ENCODE measurements at places on chromosomes 12 and 14.

DNA sequence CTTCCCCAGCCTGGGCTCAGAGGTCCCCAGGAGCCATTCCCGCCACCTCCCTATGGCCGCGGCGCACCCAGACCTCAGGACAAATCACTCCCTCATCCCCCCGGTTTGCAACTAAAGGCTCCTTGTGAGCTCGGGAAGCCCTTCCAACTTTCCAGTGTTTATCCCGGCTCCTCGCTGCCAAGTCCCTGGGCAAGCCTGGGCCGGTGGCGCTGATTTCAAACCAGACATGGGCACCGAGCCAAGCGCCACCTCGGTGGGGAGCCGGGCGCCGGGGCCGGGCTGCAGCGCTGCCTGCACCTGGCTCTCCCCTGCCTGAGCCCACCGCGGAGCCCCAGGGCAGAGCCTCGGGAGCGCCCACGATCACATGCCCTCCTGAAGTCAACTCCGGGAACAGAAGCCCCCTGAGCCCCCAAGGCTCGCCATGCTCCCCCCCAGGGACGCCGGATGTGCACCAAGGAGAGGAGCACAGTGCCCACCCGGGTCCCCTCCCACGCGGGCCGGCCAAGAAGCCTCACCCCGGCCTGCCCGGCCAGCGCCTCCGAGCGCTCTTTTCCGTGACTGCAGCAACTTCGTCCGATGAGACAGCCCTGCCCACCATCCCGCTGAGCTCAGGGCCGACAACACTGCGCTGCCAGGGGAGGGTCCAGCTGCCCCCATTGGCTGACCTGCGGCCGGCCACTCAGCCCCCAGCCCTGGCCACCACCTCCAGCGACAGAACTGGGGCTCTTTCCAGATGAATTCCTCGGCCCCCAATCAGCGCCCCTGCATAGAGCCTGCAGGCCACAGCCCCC lies 50.0 kb downstream of the NCOR2 start:
- no peak for DNase-seq

DNA sequence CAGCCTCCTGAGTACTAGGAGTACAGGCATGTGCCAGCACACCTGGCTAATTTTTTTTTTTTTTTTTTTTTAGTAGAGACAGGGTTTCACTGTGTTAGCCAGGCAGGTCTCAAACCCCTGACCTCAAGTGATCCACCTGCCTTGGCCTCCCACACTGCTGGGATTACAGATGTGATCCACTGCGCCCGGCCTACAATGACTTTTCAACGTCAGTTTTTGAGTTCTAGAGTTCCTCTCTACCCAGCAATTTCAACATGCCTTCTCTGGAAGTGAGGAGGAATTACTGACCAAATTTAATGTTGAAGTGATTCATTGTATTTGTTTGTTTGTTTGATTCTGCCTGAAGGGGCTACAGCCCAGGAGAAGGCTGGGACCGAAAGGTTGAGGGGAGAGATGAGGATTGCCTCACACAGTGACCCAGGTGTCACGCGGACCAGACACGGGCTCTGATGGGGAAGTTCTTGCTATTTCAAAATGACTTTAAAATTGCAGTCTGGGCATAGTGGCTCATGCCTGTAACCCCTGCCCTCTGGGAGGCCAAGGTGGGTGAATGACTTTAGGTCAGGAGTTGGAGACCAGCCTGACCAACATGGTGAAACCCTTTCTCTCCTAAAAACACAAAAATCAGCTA lies 8.6 kb upstream of the DENR start:
- DNase-seq: no peak

GRCh38 chr14:77897374-77897773 lies 97.5 kb downstream of the ADCK1 start:
- DNase-seq: no peak

- DNase-seq: no peak
Observed at GRCh38 chr12:98162906-98163678, 352.3 kb upstream of the TMPO start.

- no peak for DNase-seq
Observed at GRCh38 chr14:100788517-100788916, 37.4 kb upstream of the MEG3 start.

- DNase-seq: no peak
Observed at GRCh38 chr12:30462249-30462648, 233.4 kb downstream of the IPO8 start.

GRCh38 chr12:19740472-19741131 lies 301.3 kb downstream of the AEBP2 start:
- no peak for DNase-seq

DNA sequence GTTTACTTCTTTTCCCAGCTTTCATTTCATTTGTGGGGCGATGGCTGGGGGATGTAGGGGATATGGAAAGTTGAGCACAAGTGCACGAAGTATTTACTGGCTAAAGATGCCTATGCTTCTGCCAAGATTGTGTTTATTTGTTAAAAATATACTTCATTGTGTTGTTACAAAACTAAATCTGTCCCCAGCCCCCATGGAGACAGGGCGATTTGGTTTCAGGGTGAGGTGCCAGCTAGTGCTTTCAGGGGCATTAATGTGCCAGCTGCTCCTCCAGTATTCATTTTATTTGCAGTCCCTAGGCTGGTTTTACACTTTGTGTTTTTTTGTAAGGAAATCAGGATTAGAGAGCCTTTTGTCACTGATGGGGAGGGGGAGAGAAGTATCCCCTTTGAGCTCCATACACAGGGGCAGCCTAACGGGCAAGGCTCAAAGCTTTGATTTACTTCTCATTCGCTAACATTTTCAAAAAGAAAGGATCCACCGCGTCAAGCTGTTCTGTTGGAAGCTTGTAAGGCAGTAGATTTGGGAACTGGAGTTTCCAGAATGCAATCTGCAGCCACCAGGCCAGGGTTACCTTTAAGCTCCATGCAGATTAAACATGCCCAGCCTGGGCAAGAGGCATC lies 198.7 kb upstream of the PLEKHG7 start:
- no peak for DNase-seq

DNA sequence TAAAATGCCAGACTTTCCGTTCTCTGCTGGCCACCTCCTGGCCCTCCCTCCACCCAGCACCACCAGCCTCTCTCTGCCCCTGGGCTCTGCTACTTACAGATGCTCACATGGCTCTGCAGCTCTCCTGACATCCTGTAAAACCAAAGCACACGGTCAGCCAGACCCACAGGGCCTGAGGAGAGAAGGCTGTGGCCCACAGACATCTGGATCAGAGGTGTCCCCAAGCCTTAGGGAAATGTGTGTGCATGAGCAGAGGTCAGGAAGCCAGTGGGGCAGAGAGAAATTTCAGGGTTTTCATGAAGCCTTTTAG lies 11.5 kb downstream of the KRT77 start:
- no peak for DNase-seq

- DNase-seq: no peak
Observed at GRCh38 chr14:99330316-99331240, 58.6 kb upstream of the BCL11B start.

GRCh38 chr12:31298922-31299321 lies 27.0 kb downstream of the SINHCAF start:
- DNase-seq: no peak

DNA sequence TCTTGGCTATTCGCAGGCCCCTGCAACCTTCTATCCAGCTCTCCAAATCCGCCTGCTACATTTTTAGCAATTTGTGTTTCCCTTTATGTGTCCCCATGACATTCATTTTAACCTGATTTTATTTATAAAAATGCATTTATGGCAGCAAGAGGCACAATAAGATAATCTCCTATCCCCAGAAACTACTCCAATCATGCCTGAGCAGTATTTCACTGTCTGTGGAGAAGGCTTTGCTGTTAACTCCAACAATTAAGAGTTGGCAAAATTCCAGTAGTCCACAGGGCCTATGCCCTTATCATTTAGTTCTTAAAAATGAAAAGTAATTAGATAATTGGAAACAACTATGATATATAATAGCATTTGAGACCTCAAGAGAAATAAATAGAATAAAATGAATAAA lies 462.4 kb downstream of the TRHDE start:
- DNase-seq: no peak

DNA sequence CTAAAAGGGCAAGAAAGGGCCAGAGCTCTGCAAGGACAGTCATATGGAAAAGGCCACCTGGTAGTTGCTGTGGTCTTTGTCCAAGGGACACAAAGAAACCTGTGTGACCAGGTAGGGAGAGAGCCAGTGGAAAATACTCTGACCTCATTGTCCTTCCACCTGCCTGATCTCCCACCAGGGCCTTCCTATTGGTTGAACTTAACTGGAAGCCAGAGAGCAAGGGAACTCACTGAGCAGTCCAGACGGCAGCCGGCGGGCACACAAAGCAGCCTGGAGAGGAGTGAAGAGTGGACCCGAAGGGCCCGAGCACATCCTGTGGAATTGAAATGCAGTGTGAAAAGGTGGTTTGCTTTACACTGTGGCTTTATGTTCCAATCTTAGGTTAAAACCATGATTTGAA lies 120.7 kb downstream of the SLC25A21 start:
- DNase-seq: no peak

GRCh38 chr14:102215071-102215470 lies 75.4 kb downstream of the WDR20 start:
- no peak for DNase-seq

DNA sequence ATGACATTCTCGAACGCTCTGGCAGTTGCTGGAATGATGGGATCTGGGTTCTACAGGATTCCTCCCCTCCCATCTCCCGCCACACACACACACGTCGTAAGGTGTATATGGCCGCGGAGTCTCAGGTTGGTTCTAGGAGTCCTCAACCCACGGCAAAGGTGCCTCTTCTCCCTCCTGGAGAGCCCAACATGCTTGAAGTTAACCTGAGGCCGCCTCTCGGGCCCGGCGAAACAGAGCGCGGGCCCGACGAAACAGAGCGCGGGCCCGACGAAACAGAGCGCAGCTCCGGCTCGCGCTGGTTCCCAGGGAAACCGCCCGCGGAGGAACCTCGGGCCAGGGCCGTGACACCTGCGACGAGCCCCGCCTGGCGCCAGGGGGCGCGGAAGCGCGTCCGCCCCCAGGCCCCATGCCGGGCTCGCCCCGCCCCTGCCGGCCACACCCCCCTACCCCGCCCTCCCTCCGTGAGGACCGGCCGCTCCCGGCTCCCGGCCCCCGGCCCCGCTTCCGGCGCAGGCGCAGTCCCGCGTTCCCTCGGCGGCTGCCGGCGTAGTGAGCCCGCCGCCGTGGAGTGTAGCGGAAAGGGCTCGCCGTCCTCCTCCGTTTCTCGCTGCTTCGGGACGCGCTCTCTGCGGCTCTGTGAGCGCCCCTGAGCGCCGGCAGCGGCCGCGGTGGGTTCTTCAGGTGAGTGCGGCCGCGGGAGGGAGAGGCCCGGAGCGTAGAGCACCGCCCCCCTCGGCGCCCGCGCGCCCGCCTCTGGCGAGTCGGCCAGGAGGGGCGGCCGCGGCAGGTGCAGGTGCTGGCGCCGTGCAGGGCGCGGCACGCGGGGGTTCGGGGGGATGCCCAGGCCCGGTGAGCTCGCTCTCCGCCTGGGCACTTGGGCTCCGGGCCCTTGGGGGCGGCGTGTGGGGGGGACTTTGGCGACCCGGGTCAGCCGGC lies at the start of gene RAB3IP:
Gene RAB3IP, plus strand, starts transcription at position 510 of the 936 bp plus-strand sequence. CDS start 16,549 bp downstream, outside the sequence.
- peak; percentile 62 for DNase-seq

DNA sequence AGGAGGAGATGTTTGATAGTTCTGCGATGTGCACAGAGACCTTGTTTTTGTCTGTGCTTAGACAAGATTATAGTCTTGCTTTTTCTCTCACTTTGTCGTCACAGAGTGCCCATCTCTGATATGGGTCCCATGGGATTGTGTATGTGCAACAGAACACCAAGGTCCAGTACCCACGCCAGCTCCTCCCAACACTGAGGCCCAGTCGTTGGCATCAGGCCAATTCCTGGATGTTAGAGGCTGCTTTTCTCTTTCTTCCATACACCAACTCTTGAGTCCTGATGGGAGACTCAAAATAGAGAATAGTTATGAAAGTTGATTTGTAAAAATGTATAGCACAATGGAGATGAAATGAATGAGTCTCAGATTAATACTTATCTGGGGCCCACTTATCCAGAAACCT lies 22.7 kb upstream of the PRMT8 start:
- no peak for DNase-seq

- DNase-seq: no peak
Observed at GRCh38 chr12:11513288-11513687, 117.9 kb upstream of the PRB2 start.

GRCh38 chr14:90302529-90303303 lies 29.0 kb downstream of the NRDE2 start:
- no peak for DNase-seq

- DNase-seq: no peak
Observed at GRCh38 chr14:99402950-99403349, 77.7 kb downstream of the SETD3 start.

GRCh38 chr12:131905081-131905629 lies 10.7 kb downstream of the ULK1 start:
- DNase-seq: no peak

- no peak for DNase-seq
Observed at GRCh38 chr14:57480051-57480450, 13.6 kb downstream of the CCDC198 start.

DNA sequence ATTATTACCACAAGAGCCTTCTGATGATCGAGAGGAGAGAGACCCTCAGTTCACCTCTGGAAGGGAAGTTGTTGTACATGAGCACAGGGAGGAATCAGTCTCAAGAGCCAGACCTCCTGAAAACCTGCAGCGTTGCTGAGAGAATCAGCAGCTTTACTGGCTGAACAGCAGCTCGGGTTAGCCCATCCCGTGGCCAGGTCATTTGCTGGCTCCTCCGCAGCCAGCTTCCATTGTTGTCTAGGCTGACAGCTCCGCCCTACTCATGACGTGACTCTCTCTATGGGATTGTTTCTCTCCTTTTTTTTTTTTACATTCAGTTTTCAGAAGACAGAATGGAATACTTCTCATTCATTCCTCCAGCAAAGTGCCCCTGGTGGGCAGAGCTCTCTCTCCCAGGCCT lies 69.9 kb downstream of the TGFB3 start:
- no peak for DNase-seq

DNA sequence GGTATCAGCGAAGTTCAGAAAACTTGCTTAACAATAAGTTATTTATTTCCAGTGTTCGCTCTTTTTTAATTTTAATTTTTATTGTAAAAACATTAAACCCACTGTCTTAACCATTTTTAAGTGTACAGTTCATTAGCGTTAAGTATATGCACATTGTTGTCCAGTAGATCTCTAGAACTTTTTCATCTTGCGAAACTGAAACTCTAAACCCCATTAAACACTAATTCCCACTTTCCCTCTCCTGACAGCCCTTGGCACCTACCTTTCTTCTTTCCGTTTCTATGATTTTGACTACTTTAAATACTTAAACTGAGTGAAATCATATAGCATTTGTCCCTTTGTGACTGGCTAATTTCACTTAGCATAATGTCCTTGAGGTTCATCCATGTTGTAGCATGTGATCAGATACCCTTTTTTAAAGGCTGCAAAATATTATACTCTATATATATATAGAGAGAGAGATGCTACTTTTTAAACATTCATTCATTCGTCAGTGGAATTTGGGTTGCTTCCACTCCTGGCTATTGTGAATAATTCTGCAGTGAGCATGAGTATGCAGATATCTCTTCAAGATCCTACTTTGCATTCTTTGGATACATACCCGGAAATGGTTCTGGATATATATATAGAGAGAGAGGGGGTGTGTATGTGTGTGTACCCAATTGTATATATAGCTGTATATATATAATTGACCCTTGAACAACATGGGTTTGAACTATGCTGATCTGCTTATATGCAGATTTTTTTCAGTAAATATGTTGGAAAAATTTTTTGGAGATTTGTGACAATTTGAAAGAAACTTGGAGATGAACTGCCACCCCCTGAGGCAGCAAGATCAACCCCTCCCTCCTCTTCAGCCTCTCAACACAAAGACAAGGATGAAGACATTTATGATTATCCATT lies 74.7 kb upstream of the EVL start:
- no peak for DNase-seq

GRCh38 chr12:121939186-121939585 lies 20.8 kb downstream of the CFAP251 start:
- no peak for DNase-seq

All from left renal cortex interstitium (tissue), 4 donors.